ENCODE measurements at places on chromosomes 7 and 10. TPM values are rescaled to one million over a fixed set of nuclear protein-coding genes. Genes with fewer than 3 reads are reported as not detected.

- peak overlapping the region; percentile 79 for H3K27ac ChIP-seq
- DNase-seq = peak; percentile 72
- H3K36me3 ChIP-seq = peaks cover 36% of the 10 kb centered on the region
- peaks cover 14% of the 10 kb centered on the region for H3K4me1 ChIP-seq
- H3K4me3 ChIP-seq = no peak overlapping the region
Observed at GRCh38 chr7:74093671-74094223, 10.1 kb downstream of the LIMK1 start.

- no peaks in the 10 kb centered on the region for H3K36me3 ChIP-seq
- DNase-seq = no peak
- H3K27ac ChIP-seq = no peak overlapping the region
- no peaks in the 10 kb centered on the region for H3K4me1 ChIP-seq
Observed at GRCh38 chr10:4771554-4772201, 54.3 kb upstream of the AKR1E2 start.

DNA sequence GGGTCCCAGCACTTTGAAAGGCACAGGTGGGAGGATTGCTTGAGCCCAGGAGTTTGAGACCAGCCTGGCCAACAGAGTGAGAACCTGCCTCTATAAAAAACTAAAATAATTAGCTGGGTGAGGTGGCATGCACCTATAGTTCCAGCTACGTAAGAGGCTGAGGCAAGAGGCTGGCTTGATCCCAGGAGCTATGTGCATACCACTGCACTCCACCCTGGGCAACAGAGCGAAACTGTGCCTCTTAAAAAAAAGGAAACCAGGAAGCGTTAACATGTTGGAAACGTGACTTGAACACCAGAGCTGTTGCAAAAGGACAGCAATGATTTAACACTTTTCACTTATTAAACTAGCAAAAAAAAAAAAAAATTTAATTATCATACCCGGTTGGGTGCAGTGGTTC lies 12.6 kb downstream of the BAZ1B start:
- no peak overlapping the region for H3K27ac ChIP-seq
- H3K36me3 ChIP-seq = peaks cover 84% of the 10 kb centered on the region
- no peak overlapping the region for H3K4me3 ChIP-seq
- no peaks in the 10 kb centered on the region for H3K27me3 ChIP-seq

- no peak overlapping the region for H3K4me3 ChIP-seq
- no peak overlapping the region for H3K27ac ChIP-seq
- H3K4me1 ChIP-seq = no peaks in the 10 kb centered on the region
- no peak for DNase-seq
- H3K36me3 ChIP-seq = no peaks in the 10 kb centered on the region
Observed at GRCh38 chr7:47794016-47794415, 154.2 kb downstream of the PKD1L1 start.

- no peak for DNase-seq
- peaks cover 26% of the 10 kb centered on the region for H3K4me1 ChIP-seq
- H3K27me3 ChIP-seq = no peaks in the 10 kb centered on the region
- peaks cover 20% of the 10 kb centered on the region for H3K36me3 ChIP-seq
Observed at GRCh38 chr7:104983076-104983577, 30.9 kb upstream of the KMT2E start.

DNA sequence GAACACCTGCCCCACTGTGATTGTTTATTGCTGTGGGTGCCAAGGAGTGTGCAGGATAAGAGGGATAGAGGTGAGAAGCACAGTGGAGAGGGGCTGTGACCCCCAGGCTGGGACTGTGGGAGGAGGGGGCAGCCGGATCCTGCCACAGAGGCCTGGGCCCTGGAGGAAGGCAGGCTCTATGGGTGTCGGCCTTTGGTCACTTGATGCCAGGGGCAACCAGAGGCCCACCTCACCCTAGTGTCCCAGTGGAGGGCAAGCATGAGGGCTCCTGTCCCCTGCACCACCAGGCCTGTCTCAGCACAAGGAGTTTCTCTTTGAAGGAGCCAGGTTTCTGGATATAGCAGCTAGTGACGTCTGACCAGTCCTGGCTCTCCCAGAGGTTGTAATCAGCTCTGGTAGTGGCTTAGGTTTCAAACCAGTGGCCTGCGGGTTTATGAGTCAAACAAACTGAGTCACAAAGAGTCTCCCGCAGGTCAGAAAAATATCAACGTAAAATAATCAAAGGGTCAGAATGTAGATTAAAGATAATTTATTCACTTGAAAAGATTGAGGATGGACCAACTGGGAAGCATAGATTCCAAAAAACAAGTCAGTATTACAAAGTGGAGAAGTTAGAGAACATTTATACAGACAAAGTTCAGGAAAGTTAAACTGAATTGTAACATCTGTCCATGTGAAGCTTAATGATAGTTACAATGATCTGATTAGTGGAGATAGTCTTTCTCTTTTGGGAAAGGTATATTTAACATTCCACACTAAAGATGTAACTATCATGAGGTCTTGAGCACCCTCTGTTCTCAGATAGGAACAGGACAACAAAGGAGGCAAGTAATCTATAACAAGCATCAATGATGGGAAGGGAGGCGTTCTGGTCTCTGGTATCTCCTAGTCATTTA lies 37.2 kb upstream of the ZNF488 start:
- H3K36me3 ChIP-seq = no peaks in the 10 kb centered on the region
- no peaks in the 10 kb centered on the region for H3K4me1 ChIP-seq
- no peak overlapping the region for H3K4me3 ChIP-seq
- H3K27ac ChIP-seq = no peak overlapping the region

GRCh38 chr10:47062441-47063200 lies 151.4 kb downstream of the PTPN20 start:
- peak; percentile 71 for DNase-seq
- no peak overlapping the region for H3K4me3 ChIP-seq
- H3K27me3 ChIP-seq = peaks cover 9% of the 10 kb centered on the region
- H3K36me3 ChIP-seq = no peaks in the 10 kb centered on the region
- H3K4me1 ChIP-seq = no peaks in the 10 kb centered on the region

DNA sequence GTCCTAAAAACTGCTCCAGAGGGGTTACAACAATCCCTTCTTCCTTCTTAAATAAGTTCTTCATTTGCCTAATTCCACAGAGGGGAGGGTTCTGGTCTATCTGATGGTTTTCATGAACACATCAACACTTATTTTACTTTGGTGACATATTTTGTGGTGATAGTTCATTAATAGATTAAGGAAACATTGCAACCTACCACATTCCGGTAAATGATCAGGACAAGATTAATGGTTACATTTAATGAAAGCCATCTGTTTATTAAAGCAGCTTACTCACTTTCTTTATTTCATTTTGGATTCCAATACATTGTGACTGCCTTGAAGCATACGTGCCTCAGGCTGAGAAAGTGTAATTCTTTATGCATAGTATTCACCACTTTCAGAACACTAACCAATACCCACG lies 101.0 kb downstream of the SKIDA1 start:
- no peak for DNase-seq
- no peaks in the 10 kb centered on the region for H3K27me3 ChIP-seq
- H3K4me1 ChIP-seq = no peaks in the 10 kb centered on the region
- H3K36me3 ChIP-seq = no peaks in the 10 kb centered on the region

GRCh38 chr7:18393465-18394118 lies 102.0 kb upstream of the HDAC9 start:
- DNase-seq = no peak
- no peak overlapping the region for H3K4me3 ChIP-seq
- H3K27ac ChIP-seq = no peak overlapping the region
- H3K36me3 ChIP-seq = no peaks in the 10 kb centered on the region
- H3K4me1 ChIP-seq = peaks cover 2% of the 10 kb centered on the region

DNA sequence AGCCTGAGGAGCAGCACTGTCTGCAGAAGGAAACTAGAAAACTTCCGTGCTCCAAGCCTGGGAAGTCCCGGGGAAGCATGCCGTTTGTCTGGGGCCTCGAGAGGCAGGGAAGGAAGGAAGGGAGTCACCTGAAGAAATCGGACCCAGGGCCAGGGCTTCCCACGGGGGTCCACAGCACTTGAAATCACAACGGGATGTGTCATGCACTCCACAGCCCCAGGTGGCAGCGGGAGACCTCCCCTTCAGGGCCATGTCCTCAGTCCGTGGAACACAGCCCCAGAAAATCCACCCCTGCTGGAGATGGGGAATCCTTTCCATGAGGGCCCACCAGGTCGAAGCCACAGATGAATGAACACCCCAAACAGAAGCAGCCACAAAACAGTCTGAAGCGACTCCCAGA lies 239.5 kb downstream of the MGMT start:
- no peaks in the 10 kb centered on the region for H3K27me3 ChIP-seq
- no peaks in the 10 kb centered on the region for H3K36me3 ChIP-seq
- peaks cover 17% of the 10 kb centered on the region for H3K4me1 ChIP-seq
- DNase-seq = peak; percentile 38
- no peak overlapping the region for H3K4me3 ChIP-seq

The CCDC7 gene
- total RNA-seq = 2.5 TPM

The PIK3AP1 gene
- total RNA-seq = 5.2 TPM

The VSTM2A gene
- 0.12 TPM for total RNA-seq

All from endodermal cell (in vitro differentiated cells).